T-helper 22 cell (primary cell): ENCODE measurements at places on chromosomes 5 and 9.

DNA sequence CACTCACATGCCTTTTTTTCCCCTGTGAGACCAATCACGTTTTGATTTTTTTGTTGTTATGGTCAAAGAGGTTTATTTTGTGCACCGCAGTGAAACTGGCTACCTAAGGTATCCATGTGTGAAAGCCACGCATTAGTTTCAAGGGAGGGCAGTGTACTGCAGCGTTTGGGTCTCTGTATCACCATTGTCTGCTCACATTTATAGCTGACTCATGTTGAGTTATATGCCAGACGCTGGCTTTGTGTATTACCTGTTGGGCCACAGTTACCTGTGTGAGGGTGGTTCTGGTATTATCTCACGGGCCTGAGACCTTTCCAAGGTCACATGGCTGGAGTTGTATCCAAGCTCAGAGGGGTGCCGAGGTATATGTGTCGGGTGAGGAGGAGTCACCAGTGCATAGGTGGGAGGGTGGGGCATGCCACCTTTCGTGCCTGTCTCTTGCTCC, 75.8 kb downstream of the ARHGAP26 start:
- no peak for DNase-seq

DNA sequence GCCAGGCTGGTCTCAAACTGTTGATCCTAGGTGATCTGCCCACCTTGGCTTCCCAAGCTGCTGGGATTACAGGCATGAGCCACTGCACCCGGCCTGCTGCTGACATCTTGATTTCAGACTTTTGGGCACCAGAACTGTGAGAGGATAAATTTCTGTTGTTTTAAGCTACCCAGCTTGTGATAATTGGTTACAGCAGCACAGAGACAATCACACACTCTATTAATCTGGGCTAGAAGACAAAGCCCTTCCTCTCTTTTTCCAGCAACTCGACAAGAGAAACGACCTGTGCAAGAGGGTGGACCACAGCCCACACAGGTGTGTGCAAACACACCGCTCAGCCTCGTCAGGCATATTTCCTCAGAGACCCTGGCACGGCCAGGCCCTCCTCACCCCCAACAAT, 4.5 kb downstream of the ANKRD55 start:
- DNase-seq, result no peak

DNA sequence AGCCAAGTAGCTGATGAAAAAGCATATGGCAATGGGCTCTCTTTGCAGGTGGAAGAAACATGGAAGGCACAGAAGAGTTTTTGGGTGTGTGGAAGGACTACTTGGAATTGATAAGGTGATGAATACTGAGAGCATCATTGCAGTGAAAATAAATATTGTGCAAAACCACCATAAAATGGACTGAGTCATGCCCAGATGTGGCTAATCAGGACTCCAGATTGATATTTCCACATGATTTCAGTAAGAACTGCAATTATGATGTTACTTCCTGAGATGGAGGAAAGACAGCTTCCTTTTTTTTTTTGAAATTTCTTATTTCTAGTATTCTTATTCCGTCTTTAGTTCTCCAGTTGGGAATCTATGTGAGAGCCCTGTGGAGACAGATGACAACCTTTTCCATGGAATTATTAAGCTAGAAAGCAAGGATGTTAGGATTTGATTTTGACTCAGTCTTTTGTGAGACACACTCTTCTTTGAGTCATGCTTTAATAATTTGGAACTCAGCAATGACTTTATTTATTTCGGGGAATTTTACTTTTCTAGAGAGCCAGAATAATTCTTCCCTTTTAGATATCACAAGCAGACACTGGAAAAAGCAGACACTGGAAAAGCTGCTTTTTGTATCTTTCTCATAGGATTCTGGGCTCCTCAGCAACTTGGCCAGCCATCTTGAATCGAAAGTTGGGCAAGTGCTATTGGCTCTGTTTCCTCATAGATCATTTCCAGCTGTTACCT, 94.2 kb upstream of the VCAN start:
- no peak for DNase-seq

DNA sequence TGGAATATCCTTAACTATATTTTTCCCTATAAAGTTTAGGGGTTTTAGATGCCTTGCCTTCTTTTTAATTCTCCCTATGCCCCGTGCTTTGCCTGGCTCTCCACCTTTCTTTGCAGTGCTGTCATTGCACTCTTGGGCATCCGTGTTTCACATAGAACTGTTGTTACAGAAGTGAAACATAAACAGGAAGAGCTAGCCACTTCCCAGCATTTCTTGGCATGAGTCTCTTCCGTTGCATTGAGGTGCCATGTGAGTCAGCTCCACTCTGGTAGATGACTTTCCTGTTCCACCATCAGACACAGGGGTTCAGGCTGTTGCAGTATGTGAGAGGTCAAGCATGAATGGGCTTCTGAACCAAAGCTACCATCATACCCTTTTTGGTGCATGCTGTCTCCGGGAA, 73.4 kb downstream of the ANGPTL2 start:
- DNase-seq, result no peak

DNA sequence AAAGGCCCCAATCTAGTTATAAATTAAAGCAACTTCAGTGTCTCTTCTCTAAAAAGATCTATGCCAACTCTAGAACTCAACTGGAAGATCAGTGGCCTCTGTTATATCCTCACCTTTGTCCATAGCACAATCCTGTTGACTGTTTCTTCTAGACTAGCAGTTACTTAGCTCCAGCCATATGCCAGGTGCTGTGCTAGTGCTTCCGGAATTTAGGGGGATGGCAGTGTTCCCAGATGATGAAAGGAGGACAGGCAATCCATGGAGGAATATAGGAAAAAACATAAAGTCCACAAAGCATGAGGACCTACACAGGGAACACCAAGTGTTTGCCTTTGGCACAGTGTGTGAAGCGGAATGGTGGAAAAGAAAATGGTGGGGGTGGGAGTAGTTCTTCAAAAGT, 214.3 kb downstream of the MAPKAP1 start:
- no peak for DNase-seq

DNA sequence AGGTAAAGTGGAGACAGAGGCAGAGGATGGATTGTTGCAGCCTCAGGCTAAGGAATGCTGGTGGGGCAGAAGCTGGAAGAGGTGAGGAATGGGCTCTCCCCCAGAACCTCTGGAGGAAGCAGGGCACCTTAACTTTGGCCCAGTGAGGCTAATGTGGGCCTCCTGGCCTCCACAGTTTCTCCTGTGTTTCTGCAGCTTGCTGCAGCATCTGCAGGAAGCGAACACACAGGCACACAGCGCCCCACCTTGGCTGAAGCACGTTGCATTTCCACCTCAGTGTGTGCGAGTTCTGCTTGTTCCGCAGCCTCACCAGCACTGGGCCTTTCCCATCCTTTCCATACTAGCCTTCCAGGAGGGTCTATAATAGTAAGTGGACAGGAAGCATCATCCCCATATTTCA, 27.2 kb upstream of the ASS1 start:
- DNase-seq, result no peak

DNA sequence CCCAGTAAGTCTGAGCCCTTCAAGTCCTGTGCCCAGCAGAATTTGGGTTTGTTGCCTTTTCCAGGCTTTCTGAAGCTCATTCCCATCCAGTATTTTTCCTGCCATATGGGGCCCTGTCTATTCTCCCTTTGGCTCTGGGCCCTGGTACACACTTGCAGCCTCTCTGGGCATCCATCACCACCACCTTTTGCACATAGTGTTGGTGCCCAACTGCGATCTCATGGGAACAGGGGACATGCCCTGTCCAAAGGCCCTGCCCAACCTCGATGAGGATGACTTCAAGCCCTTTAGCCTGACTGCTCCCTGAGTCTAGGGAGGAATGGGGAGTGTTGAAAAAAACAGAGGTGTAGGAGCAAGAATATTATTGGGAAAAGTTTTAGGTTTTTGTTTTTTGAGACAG, 11.5 kb downstream of the RGS3 start:
- no peak for DNase-seq

- DNase-seq, result no peak
Measured at GRCh38 chr9:128371630-128372117, 500 bp downstream of the URM1 start.

DNA sequence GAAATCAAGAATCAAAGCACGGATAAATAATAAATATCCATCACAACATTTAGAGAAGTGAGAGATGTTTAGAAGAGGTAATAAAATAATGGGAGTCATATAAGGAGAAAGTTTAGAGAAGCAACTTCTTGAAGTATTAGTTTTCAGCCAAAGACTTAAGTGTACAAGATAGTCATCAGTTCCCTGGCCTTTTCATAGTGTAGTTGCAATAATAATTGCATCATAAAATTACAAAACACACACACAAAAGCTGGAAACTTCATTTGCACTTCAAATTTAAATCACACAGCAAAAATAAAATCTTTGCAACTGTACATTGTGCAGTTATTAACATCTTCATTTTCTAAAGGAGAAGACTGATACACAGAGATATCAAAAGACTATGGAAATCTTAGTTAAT, 319.1 kb upstream of the RGMB start:
- DNase-seq, result no peak

- DNase-seq, result no peak
Measured at GRCh38 chr5:159901772-159902171, 14.5 kb upstream of the ADRA1B start.

DNA sequence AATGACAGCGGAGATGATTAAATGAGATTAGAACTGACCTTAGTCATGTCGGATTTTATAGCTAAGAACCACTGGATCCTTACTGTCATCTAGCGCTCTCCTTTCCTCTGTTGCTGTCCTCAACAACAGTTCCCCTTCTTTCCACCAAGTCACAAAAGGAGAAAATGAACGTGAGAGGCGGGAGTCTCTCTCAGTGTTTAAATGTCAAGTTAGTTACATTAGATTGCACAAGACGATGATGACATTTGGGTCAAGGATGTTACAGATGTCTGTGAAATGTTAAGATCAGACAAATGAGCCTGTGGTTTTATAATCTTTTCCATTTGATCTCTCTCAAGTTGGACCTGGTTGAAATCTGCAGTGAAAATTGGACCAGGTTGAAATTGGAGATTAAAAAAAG, 53.5 kb downstream of the FBXO38 start:
- no peak for DNase-seq

- DNase-seq, result no peak
Measured at GRCh38 chr9:15400281-15400941, 22.3 kb upstream of the SNAPC3 start.

DNA sequence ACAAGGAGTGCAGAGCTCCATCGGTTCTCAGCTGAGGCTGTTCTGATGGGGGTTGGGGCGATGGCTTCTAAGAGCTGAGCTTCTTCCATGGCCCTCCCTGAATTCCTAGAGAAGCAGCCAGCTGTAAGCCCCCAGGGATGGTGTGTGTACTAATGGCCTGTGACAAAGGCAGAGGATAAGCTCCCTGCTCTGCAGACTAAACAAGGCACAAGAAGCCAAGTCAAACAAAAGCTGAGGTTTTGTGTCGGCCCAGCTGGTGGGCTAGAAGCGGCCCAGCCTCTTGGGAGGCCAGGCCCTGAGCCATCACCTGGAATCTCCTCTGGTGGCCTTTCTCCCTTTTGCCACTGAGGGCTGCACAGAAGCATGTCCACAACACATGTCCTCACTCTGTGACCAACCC, 75.0 kb upstream of the XPA start:
- DNase-seq, result no peak

DNA sequence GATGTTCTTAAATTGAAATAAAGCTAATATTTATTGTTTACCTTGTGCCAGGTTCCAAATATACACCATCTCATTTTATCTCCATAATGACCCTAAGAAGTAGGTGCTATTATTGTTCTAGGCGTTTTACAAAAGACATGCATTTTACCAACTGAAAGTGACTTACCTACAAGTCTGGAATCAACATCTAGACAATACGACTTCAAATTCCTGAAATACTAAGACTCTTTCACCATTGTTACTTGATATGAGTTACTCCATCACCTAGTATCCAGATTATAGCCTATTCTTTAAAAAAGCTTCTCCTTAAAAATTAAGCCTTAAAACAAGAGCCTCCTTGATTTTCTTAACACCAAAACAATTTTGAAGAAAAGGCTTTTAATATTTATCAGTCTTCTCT, 13.3 kb downstream of the HACD4 start:
- DNase-seq, result no peak

- no peak for DNase-seq
Measured at GRCh38 chr5:140868721-140869554, at the start of gene PCDHA11. PCDHA11 (plus strand) TSS chr5:140868957; CDS start chr5:140869104, 147 bp downstream.

GRCh38 chr9:85425153-85425611, 316.6 kb downstream of the AGTPBP1 start:
- DNase-seq, result no peak

- DNase-seq, result no peak
Measured at GRCh38 chr9:112072721-112073638, 102.1 kb downstream of the SUSD1 start.

DNA sequence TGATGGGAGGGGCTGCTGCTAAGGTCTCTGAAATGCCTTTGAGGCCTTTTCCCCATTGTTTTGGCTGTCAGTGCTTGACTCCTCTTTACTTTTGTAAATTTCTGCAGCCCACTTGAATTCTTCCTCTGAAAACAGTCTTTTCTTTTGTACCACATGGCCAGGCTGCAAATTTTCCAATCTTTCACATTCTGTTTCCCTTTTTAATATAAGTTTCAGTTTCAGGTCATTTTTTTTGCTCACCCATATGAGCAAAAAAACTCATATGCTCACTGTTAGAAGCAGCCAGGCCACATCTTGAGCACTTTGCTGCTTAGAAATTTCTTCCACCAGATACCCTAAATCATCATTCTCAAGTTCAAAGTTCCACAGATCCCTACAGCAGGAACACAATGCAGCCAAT, 234.6 kb upstream of the ADRA1B start:
- no peak for DNase-seq

- no peak for DNase-seq
Measured at GRCh38 chr9:75226403-75227139, 138.3 kb downstream of the OSTF1 start.

GRCh38 chr5:179439181-179439985, 94.1 kb upstream of the ADAMTS2 start:
- no peak for DNase-seq

GRCh38 chr5:133222040-133222439, 170.2 kb downstream of the HSPA4 start:
- no peak for DNase-seq

GRCh38 chr5:33440482-33441240, at the start of gene TARS1:
TARS1 (plus strand) TSS chr5:33440965; CDS start chr5:33441087, 122 bp downstream.
- DNase-seq, result peak; percentile 89

DNA sequence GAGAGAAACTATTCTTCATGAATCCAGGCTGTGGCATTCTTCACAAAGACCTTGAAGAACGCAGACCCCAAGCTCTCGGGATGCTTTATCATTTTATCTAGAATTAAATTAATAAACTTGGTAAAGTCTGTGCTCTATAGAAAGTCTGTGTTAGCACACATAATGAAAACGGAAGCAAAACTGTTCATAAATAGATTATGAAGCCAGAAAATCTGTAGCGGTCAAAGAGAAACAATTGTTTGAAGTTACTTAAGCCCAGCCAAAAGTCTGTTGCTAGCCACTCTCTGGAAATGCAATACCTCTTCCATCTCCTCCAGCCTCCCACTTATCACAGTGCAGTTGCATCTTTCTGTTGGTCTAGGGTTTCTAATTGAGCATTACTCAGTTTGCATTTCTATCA, 375.9 kb downstream of the KIF4B start:
- no peak for DNase-seq
